NCI-H526 treated with DMSO at 0.1 percent for 48 hours (cell line): ENCODE measurements at places on chromosomes 1 and 21.

DNA sequence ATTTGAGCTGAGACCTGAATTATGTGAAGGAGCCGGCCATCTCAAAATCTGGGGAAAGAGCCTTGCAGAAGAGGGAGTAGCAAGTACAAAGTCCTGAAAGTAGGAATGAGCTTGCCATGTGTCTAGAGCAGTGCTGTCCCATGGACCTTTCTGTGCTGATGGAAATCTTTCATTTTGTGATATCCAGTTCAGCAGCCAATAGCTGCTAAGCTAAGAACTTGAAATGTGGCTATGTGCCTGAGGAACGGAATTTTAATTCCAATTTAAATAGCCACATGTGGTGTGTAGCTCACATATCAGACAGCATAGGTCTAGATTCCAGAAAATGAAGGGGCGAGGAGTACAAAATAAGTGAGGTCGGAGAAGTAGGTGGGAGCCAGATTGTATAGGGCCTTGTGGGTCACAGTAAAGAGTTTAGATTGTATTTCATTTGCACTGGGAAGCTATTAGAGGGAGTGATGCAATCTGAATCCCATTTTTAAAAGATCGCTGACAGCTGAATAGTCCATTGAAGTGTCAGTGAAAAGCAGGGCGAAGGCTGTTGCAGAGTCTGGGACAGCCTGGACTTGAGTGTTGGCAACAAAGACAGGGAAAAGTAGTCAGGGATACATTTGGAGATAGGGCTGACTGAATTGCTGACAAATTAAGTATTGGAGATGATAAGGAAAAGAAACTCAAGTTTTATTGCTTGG, 80.3 kb downstream of the TMEM200B start:
- no peak for DNase-seq

GRCh38 chr1:197675583-197676208, 99.6 kb downstream of the DENND1B start:
- DNase-seq, result no peak

DNA sequence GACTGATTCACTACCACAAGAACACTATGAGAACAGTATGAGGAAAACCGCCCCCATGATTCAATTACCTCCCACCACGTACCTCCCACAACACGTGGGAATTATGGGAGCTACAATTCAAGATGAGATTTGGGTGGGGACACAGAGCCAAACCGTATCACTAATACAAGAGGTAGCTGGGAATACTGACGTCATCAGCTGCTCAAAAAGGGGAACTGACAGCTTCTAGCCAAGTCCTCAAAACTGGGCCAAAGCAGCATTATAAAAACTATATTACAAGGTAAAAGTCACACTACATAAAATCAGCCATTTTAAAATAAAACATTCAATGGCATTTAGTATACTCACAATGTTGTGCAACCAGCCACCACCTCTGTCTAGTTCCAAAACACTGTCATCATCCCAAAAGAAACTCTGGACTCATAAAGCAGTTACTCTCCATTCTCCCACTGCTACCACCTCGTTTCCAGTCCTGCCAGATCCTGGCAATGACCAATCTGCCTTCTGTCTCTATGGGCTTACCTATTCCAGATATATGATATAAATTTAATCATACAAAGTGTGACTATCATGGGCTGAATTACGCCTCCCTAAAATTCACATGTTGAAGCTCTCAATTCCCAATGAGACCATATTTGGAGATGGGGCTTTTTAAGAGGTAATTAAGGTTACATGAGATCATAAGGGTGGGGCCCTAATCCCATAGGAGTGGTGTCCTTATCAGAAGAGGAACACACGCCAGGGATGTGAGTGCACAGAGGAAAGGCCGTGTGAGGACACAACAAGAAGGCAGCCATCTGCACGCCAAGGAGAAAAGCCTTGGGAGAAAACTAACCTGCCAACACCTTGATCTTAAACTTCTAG, 192.1 kb downstream of the SETD4 start:
- DNase-seq, result no peak

DNA sequence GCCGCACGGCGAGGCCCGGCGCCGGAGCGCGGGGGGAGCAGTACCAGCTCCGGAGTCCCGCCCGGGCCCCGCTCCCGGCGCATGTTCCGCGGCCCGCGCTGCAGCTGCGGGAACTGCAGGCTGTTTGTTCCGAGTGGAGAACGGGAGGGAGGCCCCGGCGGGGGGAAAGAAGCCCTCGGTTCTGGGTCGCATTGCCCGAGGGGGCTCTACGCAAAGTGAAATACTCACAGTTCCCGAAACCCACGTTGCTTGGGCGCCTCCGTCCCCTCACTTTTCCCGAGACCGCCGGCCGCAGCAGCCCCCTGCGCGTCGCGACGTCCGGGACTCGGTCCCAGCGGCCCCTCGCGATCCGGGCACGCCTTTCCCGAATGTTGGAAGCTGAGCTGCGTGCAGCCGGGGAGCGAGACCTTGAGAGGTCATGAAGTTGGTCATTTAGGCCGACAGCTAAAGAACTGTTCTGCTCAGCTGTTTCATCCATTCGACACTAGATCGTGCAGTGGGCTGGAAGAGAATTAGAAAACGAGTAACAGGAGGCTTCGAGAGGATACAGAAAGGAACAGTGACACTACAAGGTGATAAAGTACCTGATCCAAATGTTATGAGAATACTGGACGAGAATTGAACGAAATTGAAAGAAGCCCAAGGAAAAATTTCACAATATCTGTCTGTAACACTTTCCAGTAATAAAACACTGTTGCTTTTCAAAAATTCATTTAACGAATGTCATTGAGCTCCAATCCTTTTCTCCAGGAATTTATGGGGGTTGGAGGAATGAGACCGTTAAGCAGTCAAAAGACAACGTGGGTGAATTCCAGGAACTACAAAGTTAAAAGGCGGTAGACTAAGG, 657 bp upstream of the LIN9 start:
- no peak for DNase-seq

GRCh38 chr1:167720965-167721616, 691 bp upstream of the MPZL1 start:
- peak; percentile 49 for DNase-seq

- DNase-seq, result no peak
These were observed 250.0 kb downstream of the GRIK3 start for GRCh38 chr1:36784147-36784859.

GRCh38 chr1:200112290-200112689, 84.8 kb downstream of the NR5A2 start:
- DNase-seq, result no peak

DNA sequence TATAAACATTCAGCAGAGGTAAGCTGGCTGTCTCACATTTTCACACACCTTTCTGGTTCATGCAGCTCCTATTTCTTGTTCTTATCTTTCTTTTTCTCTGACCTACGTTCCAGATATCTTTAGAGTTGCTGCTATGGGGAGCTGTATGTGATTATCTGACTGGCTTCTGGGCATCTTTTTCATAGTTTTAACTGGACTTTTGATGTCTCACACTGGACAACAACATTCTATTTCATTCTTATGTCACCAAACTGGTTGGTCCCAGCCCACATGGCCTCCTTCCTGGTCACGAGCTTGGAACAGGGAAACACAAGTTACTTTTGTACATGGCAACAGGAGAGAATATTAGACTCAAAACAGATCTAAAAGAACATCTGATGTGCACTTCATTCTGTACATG, 7.7 kb upstream of the CLDN8 start:
- DNase-seq, result no peak

GRCh38 chr1:236275586-236275985, 6.2 kb downstream of the ERO1B start:
- no peak for DNase-seq

- no peak for DNase-seq
These were observed 106.3 kb upstream of the LYPLAL1 start for GRCh38 chr1:219067350-219067712.

DNA sequence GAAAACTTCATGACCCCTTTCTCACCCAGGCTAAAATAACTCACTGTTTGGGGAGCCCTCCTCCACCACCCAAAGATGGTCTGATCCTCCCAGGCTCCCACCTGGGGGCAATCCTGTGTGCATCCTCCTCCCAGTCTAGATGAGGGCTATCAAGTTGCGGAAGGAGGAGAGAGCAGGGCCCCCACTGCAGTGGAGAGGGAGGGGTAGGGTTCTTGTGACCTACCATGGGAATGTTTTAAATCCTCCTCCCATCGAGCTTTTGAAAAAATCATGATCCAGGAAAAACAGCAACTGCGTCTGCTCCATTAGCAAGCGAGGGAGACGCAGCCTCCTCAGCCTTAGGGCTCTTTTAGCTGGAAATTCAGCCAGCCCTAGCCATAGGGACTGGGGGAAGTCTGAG, 80.0 kb downstream of the NAV1 start:
- DNase-seq, result no peak

DNA sequence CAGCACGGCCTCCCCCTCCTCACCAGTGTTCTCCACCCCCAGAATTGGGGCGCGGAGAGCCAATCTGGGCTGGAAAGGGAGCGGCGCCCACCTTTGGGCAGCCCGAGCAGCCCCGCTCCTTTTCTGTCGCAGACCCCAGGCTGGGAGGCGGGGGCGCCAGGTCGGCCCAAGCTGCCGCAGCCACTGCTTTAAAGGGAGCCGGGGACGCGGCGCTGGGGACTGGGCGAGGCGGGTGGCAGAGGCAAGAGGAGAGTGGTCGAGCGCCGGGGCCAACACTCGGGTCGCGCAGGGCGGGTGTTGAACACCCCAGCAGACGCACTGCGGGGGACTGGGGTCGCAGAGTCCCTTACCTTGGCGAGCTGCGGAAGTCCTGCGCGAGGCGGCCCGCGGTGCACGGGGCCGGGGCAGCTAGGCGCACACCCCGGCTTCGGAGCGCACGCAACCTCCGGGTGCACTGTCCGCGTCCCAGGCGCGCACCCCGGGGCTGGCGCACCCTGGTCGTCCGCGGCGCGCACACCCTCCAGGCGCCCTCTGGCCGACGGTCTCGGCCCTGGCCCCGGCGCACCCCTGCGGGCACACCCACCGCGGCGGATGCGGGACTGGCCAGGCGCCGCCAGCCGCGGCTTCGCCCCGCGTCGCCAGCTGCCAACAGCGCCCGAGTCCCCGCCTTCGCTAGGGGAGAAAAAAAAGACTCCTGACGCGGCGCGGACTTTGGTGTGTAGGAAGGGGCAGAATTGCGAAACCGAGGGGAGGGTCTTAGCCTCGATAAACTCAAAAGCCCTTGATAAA, at the start of gene KANK4:
Gene KANK4, minus strand, starts transcription at position 679 of the 789 bp plus-strand sequence. CDS start 37,870 bp downstream, outside the sequence.
- no peak for DNase-seq

GRCh38 chr1:88009916-88010315, 674.2 kb upstream of the PKN2 start:
- no peak for DNase-seq

DNA sequence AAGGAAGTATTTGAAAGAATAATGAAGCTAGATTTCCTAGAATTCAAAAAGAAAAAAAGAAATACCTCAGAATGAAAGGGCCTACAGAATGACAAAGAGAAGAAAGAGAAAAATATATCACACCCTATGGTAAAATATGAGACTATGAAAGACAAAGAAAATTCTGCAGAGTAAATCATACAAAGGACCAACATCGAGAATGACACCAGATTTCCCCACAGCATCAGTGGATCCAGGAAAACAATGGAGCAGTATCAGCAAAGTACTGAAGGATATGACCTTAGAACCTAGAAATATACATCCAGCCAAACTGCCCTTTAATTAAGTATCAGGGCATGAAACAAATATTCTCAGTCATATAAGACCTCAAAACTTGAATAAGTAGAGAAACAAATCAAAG, 21.2 kb upstream of the IFNAR2 start:
- no peak for DNase-seq

- no peak for DNase-seq
These were observed 42.7 kb upstream of the B3GALT2 start for GRCh38 chr1:193229136-193229535.

DNA sequence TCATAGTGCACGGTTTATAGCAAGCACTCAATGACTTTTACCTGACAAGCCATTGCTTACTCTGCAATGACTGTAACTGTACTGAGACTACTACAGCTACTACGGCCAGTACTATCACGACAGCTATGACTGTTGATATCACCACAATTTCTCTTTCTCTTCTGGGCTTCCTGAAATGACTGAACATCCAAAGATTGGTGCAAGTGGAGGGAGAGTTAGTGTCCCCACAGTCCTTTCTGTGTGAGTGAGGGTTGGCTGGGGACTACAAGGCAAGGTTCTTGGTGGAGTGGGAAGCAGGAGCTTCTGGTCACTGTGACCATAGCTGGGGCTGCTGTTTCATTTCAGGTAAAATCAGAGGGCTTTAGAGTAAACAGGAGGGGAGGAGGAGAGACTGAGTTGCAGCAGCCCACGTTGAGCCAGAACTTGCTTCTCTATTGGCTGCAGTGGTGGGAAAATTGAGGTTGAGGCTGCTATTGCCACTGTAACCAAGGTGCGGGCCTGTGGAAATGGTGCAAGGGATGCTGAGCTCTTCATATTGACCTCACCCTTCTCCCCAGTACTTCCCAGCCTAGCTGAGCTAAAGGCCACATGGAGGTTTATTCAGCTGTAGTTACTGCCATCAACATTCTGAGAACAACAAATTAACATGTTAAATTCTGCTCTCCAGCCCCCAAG, 14.1 kb upstream of the IL10 start:
- no peak for DNase-seq

- DNase-seq, result no peak
These were observed 3.1 kb upstream of the SHISA4 start for GRCh38 chr1:201885531-201886075.

DNA sequence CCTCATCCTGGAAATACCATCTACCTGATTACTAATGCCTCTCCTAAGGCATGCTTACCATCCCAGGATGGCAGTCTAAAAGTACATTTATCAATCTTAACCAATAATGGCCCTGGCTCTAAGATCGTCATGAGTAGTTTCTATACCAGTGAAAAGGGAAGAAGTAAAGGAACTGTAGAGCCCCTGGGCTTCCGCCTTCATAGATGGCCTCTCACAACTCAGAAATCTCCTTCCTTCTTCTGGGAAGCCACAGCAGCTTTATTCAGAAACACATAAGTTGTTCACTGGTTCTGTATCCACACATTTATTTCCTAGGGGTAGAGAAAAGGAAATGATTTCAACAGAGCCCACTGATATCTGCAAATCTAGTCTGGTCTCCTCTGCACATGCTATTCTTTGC, 41.0 kb upstream of the CD5L start:
- no peak for DNase-seq

DNA sequence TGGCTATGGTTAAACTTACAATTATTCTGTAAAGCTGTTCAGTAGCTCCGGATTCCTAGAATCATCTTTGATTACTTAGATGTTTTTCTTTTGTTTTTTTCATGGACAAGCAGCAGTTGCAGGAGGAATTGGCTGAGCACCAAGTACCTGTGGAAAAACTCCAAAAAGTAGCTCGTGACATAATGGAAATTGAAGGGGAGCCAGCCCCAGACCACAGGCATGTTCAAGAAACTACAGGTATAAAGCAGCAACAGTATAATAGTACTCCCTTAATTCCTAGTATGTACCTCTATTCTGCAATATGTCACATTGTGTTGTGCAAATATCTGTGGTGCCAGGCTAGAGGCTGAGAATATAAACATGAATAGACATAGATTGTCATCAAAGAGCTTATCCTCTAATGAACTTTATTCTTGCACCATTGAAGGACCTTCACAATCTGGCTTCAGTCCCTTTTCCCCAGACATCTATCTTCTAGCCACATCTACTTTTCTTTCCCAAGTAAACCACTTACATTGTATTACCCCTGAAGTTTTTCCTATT, 132.3 kb upstream of the BMP8A start:
- no peak for DNase-seq
